ENCODE measurements at places on chromosomes 3 and 15. TPM values are rescaled to one million over a fixed set of nuclear protein-coding genes. Genes with fewer than 3 reads are reported as not detected.

DNA sequence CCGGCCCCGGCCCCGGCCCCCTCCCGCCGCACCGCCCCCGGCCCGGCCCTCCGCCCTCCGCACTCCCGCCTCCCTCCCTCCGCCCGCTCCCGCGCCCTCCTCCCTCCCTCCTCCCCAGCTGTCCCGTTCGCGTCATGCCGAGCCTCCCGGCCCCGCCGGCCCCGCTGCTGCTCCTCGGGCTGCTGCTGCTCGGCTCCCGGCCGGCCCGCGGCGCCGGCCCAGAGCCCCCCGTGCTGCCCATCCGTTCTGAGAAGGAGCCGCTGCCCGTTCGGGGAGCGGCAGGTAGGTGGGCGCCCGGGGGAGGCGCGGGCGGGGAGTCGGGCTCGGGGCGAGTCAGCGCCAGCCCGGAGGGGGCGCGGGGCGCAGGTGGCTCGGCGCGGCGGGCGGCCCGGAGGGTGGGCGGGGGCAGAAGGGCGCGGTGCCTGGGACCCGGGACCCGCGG, 352 bp downstream of the CHRD start:
- DNase-seq = no peak

GRCh38 chr3:169548194-169548593, 115.3 kb downstream of the MECOM start:
- DNase-seq = no peak

GRCh38 chr15:75235760-75236729, 22.1 kb upstream of the GOLGA6C start:
- DNase-seq = no peak

CLRN1 gene
- not detected for total RNA-seq

GRCh38 chr3:149455366-149455765, 19.1 kb upstream of the TM4SF4 start:
- no peak for DNase-seq

All from CD4-positive, alpha-beta memory T cell (primary cell).